ENCODE measurements at places on chromosomes 2 and 18.

DNA sequence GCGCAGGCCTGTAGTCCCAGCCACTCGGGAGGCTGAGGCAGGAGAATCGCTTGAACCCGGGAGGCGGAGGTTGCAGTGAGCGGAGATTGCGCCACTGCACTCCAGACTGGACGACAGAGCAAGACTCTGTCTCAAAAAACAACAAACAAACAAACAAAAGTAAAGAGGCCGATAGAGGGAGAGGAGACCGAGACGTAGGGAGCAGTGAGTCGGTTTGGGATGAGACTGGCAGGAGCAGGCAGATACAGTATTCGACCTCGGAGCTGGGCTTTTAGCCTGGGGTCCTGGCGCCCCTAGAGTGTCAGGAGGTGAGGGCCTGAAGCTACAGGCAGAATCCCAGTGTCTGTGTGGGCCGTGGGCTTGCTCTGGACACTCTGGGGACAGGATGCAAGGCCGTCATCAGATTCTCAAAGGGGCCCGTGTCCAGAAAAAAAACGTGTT is 51.2 kb downstream of the SLC4A1AP start:
- no peak for DNase-seq

DNA sequence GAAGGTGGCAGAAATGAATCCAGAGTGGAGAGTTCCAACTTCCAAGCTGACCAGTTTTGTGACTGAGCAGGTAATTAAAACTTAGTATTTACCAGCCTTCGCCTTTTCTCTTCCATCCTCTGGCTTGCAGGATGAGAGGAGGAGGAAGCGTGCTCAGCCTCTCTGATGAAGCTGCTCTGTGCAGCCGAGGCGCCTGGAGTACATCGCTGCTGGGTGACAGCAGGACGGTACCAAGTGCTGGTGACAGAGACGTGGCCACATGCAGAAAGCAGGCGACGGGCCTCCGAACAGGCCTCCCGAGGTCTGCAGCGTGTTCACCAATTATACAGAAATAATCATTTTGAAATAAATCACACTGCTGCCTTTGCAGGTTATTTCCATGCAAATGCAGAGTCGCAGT is 95.0 kb downstream of the MBP start:
- DNase-seq, result no peak

GRCh38 chr2:20103530-20103929 is 52.1 kb upstream of the LAPTM4A start:
- no peak for DNase-seq

DNA sequence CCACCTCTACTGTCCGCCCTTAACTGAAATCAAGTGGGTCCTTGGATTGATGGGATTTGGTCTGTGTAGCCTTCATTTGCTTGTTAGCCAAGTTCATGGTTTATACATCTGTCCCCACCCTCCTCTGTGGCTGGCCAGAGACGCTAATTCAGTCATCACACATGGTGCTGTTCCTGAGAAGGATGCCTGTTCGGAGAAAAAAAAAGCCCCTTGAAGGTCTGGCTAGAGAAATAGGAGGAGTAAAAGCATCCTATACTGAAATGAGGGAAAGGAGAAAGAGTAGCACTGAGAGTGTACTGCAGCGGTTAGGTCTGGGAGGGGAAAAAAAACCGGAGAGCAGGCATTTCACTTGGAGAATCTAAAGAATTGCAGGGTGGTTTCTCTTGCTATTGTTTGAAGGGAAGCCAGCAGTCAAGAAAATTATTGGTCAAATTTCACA is 180.6 kb upstream of the EPAS1 start:
- no peak for DNase-seq

DNA sequence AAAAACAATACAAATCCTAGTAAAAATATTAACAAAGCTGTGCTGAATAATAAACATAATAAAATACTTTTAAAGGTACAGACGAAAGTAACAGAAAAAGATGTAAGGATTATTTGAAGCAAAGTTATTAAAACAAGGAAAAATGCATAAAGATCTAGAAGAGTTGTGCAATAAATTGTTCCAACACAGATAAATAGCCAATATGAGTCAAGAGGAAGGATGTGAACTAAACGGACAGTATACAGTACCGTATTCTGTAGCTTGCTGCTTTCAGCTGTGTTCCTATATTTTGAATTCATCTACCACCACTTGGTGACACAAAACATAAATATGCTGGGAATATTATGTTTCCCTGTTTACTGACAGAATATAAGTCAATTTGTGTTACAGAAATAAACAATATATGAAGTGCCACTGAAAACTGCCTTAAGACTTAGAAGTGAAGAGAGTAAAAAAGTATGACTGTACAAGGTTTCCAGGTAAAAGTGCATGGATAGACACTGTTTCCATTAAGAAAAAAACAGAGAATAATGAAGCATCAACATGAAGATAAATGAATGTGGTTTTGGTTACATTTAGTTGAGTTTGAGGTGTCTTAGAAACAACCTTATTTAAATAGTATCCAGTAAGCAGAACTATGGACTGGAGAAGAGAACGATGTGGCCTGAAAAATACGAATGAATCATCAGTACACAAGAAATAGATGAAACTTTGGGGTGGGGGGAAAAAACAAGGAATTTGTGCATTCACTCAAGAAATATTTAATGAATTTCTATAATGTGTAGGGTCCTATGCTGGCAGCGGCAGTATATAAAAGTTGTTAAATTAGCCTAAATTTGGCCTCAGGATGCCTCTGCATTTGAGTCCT is 13.1 kb downstream of the PPP3R1 start:
- no peak for DNase-seq

GRCh38 chr2:54928719-54929118 is 121.5 kb downstream of the RTN4 start:
- no peak for DNase-seq

- DNase-seq, result no peak
Observed at GRCh38 chr18:3538456-3538855, 88.5 kb downstream of the TGIF1 start.

- DNase-seq, result no peak
Observed at GRCh38 chr2:3169106-3169870, 208.3 kb downstream of the EIPR1 start.

- no peak for DNase-seq
Observed at GRCh38 chr18:39524370-39524769, 1958.8 kb upstream of the CELF4 start.

DNA sequence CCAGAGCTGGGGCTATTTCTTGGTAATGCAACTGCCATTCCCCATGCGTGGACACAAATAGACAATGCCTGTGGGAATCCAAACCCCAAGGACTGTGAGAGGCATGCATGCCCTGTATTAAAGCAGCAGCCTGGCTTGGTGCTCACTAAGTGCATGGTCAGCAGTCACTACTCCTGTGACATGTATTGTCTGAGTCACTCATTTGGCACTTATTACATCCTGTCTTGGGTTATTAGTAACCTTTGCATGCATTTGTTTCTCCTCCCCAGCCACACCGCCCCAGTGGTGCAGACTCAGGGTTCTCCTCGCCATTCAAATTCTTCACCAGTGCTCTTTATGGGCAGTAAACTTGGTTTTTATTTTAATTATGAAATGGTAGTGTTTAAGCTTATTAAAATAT is 30.2 kb downstream of the PRKCE start:
- DNase-seq, result peak; percentile 47

GRCh38 chr2:151138507-151138906 is 123.2 kb downstream of the RBM43 start:
- no peak for DNase-seq

GRCh38 chr2:56580242-56580641 is 396.5 kb downstream of the CCDC85A start:
- DNase-seq, result no peak

- DNase-seq, result no peak
Observed at GRCh38 chr2:31049916-31050588, 88.2 kb downstream of the GALNT14 start.

DNA sequence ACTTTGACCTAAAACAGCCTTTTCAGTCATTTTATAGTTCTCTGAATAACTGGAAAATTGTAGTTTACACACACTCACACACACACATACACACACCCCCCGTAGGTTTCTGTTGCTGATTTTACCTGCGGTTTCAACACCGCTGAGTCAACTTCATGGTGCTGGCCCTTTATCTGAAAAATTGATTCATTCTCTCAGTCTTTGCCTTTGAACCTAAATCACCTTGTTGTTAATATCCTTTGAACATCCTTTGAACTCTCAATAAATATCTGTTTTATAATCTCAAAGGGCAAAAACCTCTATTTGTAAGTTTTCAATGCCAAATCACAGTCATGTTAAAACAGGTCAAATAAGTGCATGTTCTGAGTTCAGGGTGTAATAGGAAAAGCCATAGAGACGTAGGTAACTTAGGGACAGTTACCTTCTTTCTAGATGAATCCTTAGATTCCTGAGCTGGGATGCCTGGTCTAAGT is 109.0 kb upstream of the BZW1 start:
- no peak for DNase-seq

DNA sequence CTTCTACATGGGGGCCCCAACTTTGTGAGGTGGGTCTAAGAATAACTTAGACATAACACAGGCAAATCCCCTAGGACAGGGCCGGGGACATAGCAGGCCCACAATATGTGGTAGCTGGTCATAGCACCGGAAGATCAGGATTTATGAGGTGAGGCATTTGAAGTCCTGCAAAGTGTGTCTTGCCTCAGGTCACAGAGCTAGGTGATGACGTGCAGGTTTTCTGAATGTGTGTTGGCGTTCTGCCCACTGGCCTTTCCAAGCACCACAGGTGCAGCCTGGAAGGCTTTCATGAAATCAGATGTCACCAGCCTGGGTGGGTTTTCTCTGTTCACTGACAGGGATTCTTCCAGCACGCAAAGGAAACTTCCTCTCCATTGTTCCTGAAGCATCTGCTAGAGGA is 119.1 kb downstream of the LRATD1 start:
- DNase-seq, result no peak

- DNase-seq, result no peak
Observed at GRCh38 chr2:11395389-11395788, 51.0 kb upstream of the ROCK2 start.

DNA sequence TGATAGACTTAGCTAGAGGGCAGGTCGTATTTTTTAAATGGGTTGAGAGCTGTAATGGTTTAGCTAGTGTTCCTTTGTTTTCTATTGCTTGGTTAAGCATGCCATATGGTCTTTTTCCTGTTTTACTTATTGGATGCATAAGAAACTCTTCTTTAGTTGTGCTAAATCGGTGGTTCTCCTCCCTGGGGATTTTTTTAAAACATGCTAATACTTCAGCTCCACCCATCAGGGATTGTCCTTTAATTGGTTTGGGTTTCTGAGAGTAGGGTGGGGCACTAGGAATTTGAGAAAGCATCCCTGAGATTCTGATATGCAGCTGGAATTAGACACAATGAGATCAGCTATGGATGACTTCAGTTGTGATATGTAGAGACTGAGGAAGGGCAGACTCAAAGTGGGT is 497.2 kb downstream of the THSD7B start:
- no peak for DNase-seq

DNA sequence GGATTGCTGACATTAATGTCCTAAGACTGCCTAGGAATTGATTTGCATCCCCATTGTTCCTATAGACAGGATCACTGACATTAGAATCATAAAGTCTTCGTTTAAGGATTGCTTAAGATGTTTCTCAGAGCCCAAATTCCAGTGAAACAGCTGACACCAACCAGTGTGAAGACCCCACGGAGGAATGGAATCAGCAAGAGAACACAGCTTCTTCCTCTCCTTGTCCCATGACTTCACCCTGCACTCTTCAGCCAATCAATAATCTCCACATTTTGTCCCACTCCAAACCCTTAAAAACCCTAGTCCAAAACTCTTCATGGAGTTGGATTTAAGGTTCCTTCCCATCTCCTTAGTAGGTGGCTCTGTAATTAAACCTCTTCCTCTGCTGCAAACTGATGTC is 157.0 kb upstream of the NDUFV2 start:
- DNase-seq, result no peak

DNA sequence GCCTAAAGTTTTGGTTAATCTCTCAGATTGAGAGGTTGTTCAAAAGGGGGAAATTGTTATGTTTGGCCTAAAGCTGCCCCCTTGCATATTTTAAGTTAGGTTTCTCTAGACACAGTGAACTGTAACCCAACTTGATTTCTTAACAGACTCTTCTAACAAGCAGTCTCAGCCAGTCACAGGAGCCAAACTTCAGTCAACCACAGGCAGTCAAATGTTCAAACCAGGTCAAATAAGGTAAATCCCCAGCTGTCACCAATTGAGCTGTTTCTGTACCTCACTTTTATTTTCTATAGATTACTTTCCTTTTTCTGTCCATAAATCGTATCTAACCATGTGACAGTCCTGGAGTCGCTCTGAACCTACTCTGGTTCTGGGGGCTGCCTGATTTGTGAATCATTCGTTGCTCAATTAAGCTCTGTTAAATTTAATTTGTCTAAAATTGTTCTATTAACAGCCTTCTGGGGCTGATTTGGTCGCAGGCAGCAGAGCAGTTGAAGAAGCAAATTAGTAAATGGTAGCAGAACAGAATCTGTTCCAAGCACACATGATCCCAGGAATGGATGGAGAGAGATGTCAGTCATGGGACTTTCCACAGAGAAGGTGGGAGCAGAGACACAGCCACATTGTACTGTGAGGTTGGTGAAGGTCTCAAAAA is 16.4 kb upstream of the NFU1 start:
- DNase-seq, result peak; percentile 14

- DNase-seq, result no peak
Observed at GRCh38 chr2:68279691-68280090, 27.4 kb upstream of the PPP3R1 start.

DNA sequence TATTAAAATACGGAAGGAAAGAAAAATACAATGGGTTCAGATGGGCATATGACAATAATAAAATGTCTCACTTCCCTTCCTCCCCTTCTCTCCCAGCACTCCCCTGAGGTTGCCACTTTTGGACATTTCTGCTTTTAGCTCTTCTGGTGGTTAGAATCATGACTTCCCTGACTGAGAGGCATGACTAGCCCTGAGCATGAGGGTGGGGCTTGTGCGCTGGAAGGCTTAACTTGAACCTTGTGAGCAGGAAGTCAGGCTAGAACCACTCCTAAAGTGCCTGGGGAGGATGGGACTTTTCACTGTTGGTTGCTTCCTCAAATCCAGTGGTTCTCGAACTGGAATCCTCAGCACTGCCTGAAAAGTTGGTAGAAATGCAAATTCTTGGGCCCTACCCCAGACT is 19.7 kb upstream of the ARHGAP25 start:
- DNase-seq, result no peak

- no peak for DNase-seq
Observed at GRCh38 chr2:106792671-106793070, 93.3 kb downstream of the ST6GAL2 start.

- no peak for DNase-seq
Observed at GRCh38 chr2:221104361-221104811, 467.7 kb downstream of the EPHA4 start.

GRCh38 chr18:70190529-70190928 is 15.0 kb downstream of the RTTN start:
- no peak for DNase-seq
